Activated CD8-positive, alpha-beta T cell treated with anti-CD3 and anti-CD28 coated beads, Interleukin-2, amount 10 ng/mL, durations not matched to agents 7 days and 5 days (primary cell): ENCODE measurements at places on chromosomes 2 and 18. TPM values are rescaled to one million over a fixed set of nuclear protein-coding genes. Genes with fewer than 3 reads are reported as not detected.

DNA sequence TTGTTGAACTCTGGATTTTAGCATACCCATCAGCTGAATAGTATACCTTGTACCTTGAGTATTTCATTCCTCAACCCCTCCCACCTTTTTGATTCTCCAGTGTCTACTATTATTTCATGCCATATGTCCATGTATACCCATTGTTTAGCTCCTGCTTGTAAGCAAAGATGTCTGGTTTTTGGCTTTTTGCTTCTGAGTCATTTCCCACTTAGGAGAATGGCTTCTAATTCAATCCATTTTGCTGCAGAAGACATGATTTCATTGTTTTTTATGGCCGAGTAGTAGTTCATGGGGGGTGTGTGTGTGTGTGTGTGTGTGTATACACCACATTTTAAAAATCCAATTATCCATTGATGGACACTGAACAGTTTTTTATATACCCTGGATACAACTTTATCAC is 24.3 kb upstream of the MOCOS start:
- DNase-seq, result no peak

DNA sequence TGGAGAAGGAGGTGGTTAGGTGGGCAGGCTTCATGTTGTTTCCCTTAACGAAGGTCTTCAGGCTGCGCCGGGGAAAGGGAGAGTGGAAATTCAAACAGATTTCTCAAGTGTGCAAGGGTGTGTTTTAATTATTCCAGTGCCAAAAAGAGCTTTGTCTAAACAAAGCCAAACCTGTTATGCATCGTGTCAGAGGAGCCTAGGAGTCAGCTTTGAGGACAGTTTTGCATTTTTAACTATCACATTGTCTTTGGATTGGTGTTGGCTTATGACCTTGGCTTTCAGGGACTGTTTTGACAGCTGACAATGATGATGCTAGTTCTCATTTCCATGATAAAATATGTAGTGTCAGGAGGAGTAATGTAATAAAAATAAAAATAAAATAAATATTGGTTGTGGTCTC is 144.8 kb downstream of the LDLRAD4 start:
- DNase-seq, result no peak

C2orf72 gene
- total RNA-seq, result 0.34 TPM

- no peak for DNase-seq
These were observed 52.2 kb downstream of the EML6 start for GRCh38 chr2:54775710-54776109.

PRKRA gene
- total RNA-seq, result 41.2 TPM

SERPINB11 gene
- not detected for total RNA-seq

- no peak for DNase-seq
These were observed 55.8 kb downstream of the EMX1 start for GRCh38 chr2:72973137-72973535.
